ENCODE measurements at places on chromosomes 4 and X.
A peak's percentile ranks its signal among the peaks of the same experiment; 100 is the strongest.

- no peak for DNase-seq
Observed at GRCh38 chr4:62235911-62236310, 1035.8 kb downstream of the ADGRL3 start.

GRCh38 chrX:155009994-155010472 lies 12.5 kb downstream of the F8 start:
- DNase-seq: no peak

DNA sequence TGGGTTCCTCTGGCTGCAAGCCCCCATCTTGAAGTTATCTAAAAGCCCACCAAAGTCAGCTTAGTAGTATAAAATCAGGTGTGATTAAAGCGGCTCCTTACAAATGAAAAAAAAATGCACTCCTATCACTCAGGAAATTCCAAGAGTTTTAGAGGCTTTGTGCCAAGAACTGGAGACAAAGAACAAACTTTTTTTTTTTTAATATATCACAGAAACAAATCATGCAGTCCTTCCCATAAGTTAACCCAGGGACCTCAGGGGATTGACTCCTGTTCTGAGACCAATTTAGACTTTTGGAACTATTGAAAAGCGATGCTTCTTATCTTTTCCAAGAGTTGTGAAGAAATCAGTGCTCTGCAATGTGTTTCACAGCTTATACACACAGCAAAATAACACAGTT lies 53.6 kb downstream of the HHIP start:
- DNase-seq: no peak

- DNase-seq: no peak
Observed at GRCh38 chr4:40730091-40730679, 19.6 kb upstream of the NSUN7 start.

GRCh38 chrX:134000260-134001245 lies 15.2 kb upstream of the GPC3 start:
- DNase-seq: no peak

- no peak for DNase-seq
Observed at GRCh38 chr4:17450269-17450804, 61.6 kb downstream of the QDPR start.

DNA sequence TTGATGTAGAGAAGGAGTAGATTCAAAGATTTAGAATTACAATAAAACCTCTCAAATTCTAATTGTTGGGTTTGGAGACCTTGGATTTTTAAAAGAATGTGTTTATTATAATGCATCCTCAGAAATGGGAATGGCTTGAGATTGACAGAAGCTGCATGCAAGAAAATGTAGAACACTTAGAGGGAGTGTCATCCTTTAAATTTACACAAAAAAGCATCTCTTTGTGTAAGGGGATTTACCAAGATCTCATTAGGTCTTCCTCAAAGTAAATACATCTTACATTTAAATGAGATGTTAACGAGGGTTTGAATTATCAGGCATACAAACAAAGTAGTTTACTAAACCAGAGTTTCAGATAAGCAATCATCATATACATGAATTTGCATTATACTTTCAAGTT lies 615.0 kb downstream of the FAM133A start:
- no peak for DNase-seq

DNA sequence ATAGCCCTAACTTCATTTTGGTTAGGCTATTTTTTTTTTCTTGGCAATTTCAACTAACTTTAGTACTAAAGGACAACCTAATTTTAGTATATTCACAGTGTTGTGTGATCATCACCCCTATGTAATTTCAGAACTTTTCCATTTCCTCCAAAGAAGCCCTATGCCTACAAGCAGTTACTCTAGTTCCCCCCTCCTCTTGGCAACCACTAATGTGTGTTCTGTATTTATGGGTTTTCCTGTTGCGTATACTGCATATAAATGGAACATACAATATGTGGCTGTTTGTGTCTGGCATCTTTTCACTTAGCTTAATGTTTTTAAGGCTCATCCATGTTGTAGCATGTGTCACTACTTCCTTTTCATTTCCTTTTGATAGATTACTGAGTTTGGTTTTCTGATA lies 57.6 kb downstream of the N4BP2 start:
- DNase-seq: no peak

- DNase-seq: no peak
Observed at GRCh38 chr4:8727131-8727530, 134.6 kb downstream of the CPZ start.

DNA sequence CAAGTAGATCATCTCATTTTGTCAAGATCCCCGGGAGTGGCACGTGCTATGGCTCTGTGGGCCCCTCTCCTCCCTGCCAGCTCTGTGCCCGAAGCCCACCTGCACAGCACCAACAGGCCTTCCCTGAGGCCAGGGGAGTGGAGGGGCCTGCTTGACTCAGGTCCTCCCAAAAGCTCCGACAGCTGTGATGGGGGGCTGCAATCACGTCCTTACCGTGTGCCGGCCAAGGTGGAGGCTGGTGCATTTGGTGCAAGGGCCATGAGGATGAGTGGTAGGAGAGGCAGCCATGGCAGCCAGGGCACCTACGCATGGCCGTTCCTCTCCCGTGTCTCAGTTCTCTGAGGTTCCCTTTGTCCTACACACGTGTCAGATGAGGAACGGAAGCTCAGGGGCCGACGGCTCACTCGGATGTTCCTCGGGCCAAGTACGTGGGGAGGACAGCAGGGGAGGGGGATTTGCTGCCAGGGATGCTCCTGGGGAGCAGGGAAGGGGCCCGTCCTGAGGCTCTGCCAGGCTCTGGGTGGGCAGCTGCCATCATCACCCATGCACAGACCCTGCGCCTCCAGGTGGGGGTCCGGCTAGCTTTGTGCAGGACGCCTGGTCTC lies 95.8 kb downstream of the HMX1 start:
- DNase-seq: no peak

DNA sequence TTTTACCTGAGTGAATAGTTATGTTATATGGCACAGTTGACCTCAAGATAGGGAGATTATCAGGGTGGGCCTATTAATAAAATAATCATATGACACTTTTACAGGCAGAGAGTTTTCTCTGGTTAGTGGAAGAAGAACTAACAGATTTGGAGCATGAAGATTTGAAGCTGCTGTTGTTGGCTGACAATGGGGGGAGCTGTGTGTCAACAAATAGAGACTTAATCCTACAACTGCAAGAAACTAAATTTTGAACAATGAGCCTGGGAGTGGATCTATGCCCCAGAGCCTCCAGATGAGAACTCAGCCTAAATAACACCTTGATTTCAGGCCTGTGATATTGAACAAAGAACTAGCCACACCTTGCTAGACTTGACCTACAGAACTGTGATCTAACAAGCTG lies 7.2 kb upstream of the CCSER1 start:
- DNase-seq: no peak

GRCh38 chrX:40996886-40997530 lies 88.2 kb upstream of the USP9X start:
- DNase-seq: no peak

DNA sequence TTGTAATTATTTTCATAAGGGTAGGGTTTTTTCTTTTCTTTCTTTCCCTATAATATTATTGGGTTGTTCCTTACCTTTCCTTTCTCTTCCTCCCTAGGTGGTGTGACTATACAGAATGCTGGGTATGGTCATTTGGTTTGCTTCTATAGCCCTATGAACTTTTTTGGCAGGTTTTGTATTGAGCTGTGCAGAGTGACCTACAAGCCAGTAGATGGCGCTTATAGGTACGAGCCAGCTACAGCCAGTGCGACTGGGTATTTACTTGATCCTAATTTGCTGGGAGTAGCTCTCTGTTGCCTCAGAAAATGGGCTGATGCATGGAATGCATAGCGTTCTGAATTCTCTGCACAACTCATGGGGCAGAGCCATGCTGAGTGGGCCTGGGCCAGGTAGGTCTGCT lies 423.3 kb downstream of the MAGEE1 start:
- DNase-seq: no peak

DNA sequence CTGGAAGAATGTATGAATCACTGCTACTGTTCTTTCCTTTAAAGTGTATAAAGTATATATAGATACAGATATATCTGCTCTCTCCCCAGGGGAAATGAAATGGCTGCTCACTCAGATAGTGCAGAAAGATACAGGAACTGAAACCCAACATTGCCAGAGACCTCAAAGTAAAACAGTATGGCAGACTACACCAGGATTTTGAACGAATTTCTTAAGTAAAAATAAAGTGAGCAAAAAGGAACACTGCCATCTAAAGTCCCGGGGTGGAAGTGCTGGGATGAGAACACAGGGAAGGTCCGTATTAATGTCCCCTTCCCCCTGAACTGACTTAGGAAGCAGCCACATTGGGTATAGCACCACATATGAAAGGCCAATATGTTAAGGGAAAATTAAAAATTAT lies 93.4 kb downstream of the TMA16 start:
- no peak for DNase-seq

DNA sequence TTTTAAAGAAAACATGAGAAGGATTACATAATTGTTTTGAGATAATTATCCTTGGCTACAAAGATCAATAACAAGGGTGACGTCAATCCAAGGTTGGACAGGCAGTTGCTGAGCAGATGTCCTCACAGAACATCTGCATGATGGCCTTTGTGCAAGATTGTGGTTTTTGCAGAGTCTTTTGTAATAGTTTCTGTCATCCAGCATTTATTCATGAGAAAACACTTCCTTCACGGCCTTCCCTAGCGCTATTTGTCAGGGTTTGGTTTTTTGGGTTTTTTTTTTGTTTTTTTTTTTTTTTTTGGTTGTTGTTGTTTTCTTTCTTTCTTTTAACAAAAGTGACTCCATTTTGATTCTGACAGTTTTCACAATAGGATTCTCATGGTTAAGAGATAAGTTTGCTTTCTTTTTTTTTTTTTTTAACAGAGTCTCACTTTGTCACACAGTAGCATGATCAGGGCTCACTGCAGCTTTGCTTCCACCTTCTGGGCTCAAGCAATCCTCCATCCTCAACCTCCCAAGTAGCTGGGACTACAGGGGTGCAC lies 31.5 kb upstream of the ELF2 start:
- no peak for DNase-seq

- DNase-seq: no peak
Observed at GRCh38 chr4:166518315-166518714, 645.3 kb downstream of the TLL1 start.

DNA sequence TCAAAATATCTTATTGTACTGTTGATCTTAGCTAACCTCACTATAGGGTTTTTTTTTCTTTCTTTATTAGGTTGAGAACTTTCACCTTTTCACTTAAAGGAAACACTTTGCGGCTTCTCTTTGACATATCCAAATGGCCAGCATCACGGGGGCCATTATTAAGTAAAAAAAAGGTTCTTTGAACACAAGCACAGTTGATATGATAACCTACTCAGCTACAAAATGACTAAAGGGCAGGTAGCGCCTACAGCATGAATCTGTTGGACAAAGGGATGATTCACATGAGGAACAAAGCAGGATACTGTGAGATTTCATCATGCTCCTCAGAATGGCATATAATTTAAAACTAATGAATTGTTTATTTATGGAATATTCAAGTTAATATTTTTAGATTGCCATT lies 119.6 kb downstream of the CCSER1 start:
- DNase-seq: no peak

DNA sequence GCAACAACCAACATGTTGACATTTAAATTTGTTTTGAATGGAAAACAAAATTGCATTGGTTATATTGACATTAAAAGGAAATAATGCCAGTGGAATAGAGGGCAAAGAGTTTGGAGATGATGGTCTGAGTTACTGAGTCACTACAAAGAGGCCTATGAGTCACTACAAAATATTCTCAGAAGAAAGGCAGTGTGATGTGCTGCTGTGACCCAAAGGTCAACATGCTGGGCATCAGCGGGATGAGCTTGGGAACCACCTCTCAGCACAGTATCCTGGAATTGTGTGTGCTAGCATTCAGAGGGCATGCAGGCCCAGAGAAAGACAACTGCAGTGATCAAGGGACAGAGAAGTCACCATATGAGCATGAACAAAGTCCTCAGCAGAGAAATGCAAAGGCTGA lies 2.8 kb downstream of the CMC4 start:
- no peak for DNase-seq

DNA sequence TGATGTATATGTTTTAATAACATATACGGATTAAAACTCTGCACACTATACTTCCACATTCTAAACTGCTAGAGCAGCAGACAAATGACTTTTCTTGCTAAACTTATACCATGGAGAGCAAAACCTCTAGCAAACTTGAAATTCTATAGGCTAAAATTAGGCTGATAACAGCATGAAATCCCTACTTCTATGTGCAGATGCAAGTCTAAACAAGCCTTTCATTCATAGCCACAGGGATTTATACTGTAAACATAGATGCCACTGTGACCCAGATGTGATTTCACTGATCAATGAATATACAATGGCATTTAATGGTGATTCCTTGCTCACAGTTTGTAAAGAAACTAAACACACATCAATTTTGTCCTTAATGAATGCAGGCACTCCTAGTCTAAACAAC lies 151.0 kb downstream of the ANTXR2 start:
- DNase-seq: no peak

GRCh38 chr4:124868495-124868894 lies 156.0 kb upstream of the ANKRD50 start:
- no peak for DNase-seq

DNA sequence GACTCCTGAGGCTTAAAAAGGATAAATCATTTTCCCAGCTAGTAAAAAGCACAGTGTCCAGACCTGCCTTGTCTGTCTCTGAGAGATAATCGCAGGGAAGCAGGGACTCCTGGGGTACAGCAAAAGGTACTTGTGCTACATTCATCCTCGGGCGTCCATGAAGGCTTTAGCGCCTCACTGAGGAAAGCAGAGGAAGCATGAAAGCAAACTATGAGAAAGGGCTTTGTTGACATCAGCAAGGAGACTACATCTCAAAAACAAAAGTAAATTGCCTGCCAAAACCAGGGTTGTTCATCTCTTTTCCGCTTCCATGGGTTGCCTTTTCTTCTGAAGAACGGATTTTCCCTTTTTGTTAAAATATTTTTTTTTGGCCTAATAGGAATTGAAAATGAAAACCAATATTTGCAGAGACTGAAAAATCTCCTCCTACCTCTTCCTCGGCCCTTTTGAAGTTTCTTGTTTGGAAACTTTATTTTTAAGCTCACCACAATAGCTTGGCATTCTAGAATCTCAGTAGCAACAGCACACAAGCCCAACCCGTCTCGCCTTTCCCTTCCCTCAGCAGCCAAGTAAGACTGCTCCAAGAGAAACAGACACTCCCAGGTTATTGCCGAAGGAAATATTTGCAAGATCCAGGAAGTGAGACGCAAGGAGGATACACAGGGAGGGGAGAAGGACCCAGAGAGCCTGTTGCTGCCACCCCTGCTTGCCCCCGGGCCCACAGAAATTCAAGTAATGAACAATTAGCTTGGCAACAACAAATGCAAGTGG lies 148.3 kb upstream of the DGKK start:
- no peak for DNase-seq

- peak; percentile 0 for DNase-seq
Observed at GRCh38 chrX:24343719-24344118, 16.7 kb upstream of the SUPT20HL1 start.

GRCh38 chr4:67576059-67576466 lies 17.5 kb downstream of the STAP1 start:
- no peak for DNase-seq

- DNase-seq: no peak
Observed at GRCh38 chr4:182193311-182193710, 49.9 kb upstream of the TENM3 start.

DNA sequence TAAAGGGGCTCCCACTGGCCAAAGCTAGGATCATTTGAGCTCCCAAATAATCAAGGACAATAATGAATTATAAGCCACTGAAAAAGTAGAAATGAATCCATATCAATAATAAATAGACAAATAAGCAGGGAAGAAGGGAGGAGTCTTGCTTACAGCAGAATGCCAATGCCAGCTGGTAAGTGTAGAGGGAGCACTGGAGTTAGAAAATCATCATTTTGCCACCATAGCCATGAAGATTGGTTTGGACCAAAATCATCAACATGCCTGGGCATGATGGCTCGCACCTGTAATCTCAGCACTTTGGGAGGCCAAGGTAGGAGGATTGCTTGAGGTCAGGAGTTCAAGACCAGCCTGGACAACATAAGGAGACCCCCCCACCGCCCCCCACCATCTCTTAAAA lies 20.4 kb upstream of the SH3KBP1 start:
- DNase-seq: no peak
